Memory B cell (primary cell): ENCODE measurements at places on chromosomes 16 and 17.
A peak's percentile ranks its signal among the peaks of the same experiment; 100 is the strongest.

GRCh38 chr17:55442953-55443683 is 21.5 kb upstream of the MMD start:
- no peak overlapping the region for H3K27ac ChIP-seq
- H3K36me3 ChIP-seq, result no peaks in the 10 kb centered on the region
- no peaks in the 10 kb centered on the region for H3K27me3 ChIP-seq
- no peak for DNase-seq
- peaks cover 10% of the 10 kb centered on the region for H3K4me1 ChIP-seq

- H3K27me3 ChIP-seq, result no peaks in the 10 kb centered on the region
- peaks cover 5% of the 10 kb centered on the region for H3K4me1 ChIP-seq
- no peak overlapping the region for H3K4me3 ChIP-seq
- no peak for DNase-seq
- H3K36me3 ChIP-seq, result no peaks in the 10 kb centered on the region
These were observed 94.5 kb downstream of the MARF1 start for GRCh38 chr16:15548482-15548891.

DNA sequence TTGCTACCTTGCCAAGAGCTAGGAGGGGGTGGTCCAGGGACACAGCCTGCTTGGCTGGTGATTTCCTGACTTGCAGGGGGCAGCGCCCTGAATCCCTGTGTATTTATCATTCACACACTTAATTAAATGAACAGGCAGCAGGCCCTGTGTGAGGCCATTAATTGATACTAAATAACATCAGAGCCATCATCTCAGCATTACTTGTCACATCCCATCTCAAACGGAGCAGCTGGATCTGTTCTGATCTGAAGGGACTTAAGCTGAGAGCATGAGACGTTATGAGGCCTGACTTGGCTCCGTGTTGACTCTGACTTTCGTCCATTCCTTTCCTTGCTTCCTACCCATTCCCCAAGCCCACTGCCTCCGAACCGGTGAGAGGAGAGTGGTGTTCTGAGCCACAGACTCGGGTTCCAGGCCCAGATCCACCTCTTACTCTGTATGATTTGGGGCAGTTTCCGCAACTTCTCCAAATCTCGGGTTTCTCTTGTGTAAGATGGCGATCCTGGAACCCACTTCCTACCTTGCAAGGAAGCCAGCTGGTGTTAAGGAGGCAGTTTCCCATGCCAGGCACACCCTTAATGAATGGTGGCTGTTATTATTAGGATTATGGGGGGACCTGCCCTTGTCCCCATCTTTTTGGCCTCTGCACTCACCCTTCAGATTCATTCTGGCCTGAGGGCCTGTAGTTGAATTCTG is 33.8 kb downstream of the CACNA1G start:
- no peak overlapping the region for H3K27ac ChIP-seq
- H3K4me1 ChIP-seq, result peaks cover 3% of the 10 kb centered on the region

DNA sequence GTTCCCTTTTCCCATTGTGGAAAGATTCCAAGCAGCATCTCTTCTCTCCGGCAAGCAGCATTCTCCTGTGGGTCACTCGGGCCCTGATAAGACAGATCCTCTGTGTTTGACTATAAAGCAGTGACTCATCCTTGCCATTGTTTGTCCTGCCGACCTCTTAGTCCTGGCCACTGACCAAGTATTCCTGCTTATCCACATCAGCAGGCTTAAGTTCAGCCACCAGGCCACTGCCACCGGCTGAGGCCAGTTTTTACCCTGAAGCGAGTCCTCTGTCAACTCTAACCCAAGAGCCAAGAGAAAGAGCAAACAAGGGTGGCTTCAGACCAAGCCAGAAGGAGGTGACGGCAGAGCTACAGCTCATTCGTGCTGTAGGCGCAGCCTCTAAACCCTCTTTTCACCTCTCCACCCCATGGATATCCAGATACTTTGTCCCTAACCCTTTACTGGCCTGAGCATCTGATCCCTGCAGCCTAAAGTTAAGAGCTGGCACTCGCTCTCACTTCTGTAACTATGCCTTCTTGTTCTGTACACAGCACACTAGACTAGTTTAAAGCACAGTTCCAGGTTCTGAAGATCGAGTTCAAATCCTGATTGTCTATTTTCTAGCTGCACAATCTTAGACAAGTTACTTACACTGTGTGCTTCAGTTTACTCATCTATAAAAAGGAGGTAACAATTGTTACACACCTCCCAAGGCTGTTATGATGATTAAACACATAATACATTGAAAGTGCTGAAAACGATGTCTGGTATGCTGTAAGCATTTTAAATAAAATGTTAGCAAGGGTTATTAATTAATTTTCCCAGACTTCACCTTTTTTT is 31.0 kb downstream of the SOX9 start:
- DNase-seq, result no peak
- no peaks in the 10 kb centered on the region for H3K36me3 ChIP-seq
- no peak overlapping the region for H3K27ac ChIP-seq

DNA sequence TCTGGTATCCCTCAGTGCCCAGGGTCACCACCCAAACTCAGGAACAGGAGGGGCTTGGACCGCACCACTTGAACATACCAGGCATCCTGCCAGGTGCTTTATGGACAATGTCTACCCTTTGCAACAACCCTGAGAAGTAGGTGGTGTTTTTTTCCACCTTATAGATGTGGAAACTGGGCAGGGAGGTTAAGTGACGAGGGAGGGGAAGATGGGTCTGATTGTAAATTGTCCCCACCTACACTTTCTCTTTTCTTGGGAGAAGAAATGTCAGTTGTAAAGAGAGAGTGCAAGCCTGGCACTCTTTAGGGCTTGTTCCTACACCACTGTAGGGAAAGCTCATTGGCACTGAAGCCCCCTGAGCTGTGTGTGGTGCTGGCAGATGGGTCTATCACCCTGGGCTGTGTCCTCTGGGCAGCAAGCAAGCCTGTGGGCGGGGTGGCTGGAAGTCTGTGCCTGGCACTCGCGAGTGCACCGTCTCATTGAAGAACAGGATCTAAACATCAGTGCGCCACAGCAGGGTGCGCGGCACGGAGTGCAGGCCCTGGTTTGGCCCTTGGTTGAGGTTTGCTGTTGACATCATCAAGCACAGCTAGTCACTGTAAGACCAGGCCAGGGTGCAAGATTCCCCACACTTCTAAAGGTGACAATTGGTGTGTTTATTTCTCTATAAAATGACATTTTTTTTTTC is 15.1 kb downstream of the NOD2 start:
- H3K4me1 ChIP-seq, result peaks cover 20% of the 10 kb centered on the region
- H3K27me3 ChIP-seq, result no peaks in the 10 kb centered on the region
- H3K4me3 ChIP-seq, result no peak overlapping the region
- H3K27ac ChIP-seq, result no peak overlapping the region
- DNase-seq, result no peak
- peaks cover 12% of the 10 kb centered on the region for H3K36me3 ChIP-seq

DNA sequence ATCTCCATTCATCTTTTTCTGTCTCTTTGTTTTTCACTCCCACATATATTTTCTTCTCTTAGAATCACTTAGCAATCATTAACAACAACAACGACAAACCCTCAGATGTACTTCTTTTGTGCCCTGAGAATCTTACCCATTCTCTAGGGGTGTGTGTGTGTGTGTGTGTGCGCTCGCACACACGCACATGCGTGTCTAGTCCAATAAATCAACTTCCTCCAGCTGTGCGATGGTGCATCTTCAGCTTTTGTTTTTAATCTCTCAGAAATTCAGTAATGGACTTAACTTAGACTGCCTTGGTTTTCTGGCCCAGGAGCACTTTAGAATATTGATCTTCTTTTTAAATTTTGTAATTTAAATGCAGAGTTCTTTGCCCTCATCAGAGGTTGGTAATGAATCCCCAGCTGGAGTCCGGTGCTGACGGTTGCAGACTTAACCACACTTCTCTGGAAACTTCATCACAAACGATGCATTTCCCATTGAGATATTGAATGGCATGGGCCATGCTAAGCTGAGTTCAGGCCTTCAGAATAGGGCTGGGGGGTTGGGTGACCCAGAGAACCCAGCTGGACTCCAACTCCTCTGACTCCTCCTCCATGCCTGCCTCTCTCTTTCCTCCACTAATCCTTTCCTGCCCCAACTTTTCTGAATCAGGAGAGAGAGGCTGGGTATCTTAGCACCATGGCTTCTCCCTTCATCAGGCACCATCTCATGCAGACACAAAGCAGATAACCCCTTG is 193.9 kb downstream of the ZNF18 start:
- H3K27me3 ChIP-seq, result no peaks in the 10 kb centered on the region
- no peaks in the 10 kb centered on the region for H3K36me3 ChIP-seq
- no peaks in the 10 kb centered on the region for H3K4me1 ChIP-seq
- H3K27ac ChIP-seq, result no peak overlapping the region
- H3K4me3 ChIP-seq, result no peak overlapping the region

- H3K27me3 ChIP-seq, result no peaks in the 10 kb centered on the region
- H3K27ac ChIP-seq, result no peak overlapping the region
- H3K4me3 ChIP-seq, result no peak overlapping the region
- DNase-seq, result no peak
These were observed 6.8 kb downstream of the CBX4 start for GRCh38 chr17:79832218-79833109.

DNA sequence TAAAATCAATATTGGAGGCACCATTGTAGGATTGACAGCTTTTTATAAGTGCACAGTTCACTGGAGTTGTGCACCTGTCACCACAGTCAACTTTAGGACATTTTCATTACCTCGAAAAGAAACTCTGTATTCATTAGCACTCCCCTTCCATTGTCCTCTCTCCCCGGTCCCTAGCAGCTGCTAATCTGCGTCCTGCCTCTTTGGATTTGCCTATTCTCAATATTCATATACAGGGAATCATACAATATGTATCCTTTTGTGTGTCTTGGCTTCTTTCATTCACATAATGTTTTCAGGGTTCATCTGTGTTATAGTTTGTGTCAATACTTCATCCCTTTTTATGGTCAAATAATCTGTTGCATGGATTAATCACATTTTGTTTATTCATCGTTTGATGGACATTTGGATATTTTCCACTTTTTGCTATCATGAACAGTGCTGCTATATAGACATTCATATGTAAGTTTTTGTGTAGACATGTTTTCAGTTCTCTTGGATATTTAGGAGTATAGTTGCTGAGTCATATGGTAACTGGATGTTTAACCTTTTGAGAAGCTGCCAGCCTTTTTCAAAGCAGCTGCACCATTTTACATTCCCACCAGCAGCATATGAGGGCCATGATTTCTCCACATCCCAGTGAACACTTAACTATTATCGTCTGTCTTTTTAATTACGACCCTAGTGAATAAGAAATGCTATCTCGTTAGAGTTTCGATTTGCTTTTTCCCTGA is 9.8 kb downstream of the DNAJA3 start:
- H3K4me1 ChIP-seq, result peaks cover 2% of the 10 kb centered on the region
- no peaks in the 10 kb centered on the region for H3K27me3 ChIP-seq
- peaks cover 23% of the 10 kb centered on the region for H3K36me3 ChIP-seq

- H3K4me1 ChIP-seq, result no peaks in the 10 kb centered on the region
- DNase-seq, result no peak
- H3K27ac ChIP-seq, result no peak overlapping the region
- peaks cover 17% of the 10 kb centered on the region for H3K27me3 ChIP-seq
These were observed 236.6 kb upstream of the GSE1 start for GRCh38 chr16:85376292-85377095.

GRCh38 chr17:82299452-82299851 is 18.0 kb downstream of the CD7 start:
- no peaks in the 10 kb centered on the region for H3K27me3 ChIP-seq
- H3K4me1 ChIP-seq, result peaks cover 41% of the 10 kb centered on the region
- peak overlapping the region; percentile 99 for H3K27ac ChIP-seq

- no peak overlapping the region for H3K27ac ChIP-seq
- no peaks in the 10 kb centered on the region for H3K4me1 ChIP-seq
These were observed 491 bp downstream of the GAS7 start for GRCh38 chr17:10197721-10198508.

DNA sequence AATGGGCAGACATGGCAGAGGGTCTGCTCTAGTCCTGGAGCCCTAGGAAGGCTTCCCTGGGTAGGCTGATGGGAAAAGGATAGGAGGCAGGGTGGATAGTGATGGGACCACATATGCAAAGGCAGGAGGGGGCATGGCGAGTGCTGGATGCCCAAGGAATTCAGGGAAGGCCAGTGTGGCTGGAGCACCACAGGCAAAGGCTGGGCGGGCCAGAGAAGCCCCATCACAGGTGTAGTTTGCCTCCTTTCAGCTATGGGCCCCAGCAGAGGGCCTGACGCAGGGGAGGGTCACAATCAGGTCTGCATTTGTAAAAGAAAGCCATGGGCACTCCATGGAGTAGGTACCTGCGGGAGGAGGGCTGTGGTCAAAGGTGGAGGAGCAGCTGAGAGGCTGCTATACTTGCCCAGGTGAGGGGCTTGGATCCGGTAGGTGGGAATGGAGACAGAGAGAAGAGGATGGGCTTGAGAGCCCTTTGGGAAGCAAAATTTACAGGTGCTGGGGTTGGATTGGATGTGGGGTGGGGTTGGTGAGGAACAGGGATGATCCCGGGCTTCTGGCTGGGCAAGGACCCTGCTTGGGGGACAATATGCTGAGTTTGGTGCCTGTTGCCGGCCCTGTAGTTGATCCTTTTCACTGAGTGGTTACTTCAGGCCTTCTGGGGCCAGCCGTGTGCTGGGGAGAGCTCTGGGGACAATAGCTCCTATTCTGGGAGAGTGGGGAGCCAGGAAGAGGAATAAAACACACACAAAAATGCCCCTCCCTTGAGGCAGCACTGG is 6.5 kb upstream of the COL1A1 start:
- H3K4me1 ChIP-seq, result peaks cover 12% of the 10 kb centered on the region
- H3K36me3 ChIP-seq, result no peaks in the 10 kb centered on the region
- H3K27ac ChIP-seq, result peak overlapping the region; percentile 15
- H3K27me3 ChIP-seq, result peaks cover 44% of the 10 kb centered on the region
- DNase-seq, result no peak

DNA sequence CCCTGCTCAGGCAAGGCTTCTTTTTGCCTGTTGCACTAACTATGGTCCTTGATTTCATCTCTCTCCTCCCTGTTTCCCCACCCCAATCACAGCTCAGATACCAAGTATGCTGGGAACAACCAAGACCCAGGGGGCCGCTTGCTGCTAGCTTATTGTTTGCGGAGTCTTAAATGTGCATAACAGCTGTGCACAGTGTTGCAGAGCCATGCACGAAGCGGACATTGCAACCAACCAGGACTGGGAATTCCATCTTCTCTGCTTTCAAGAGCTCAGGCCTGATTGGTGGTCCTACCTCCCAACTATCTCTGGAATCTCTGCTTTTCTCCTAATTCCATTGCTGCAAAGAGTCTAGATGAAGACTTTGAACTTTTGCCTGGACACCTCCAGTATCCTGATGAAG is 281.3 kb upstream of the TNRC6C start:
- H3K4me1 ChIP-seq, result no peaks in the 10 kb centered on the region
- no peak for DNase-seq
- H3K27ac ChIP-seq, result no peak overlapping the region
- H3K36me3 ChIP-seq, result peaks cover 2% of the 10 kb centered on the region
- H3K27me3 ChIP-seq, result peaks cover 12% of the 10 kb centered on the region

GRCh38 chr17:8832711-8833352 is 33.7 kb upstream of the MFSD6L start:
- H3K27ac ChIP-seq, result no peak overlapping the region
- H3K27me3 ChIP-seq, result no peaks in the 10 kb centered on the region
- DNase-seq, result peak; percentile 16
- no peak overlapping the region for H3K4me3 ChIP-seq

GRCh38 chr16:84832488-84833143 is 12.8 kb downstream of the CRISPLD2 start:
- peaks cover 12% of the 10 kb centered on the region for H3K27me3 ChIP-seq
- H3K4me3 ChIP-seq, result no peak overlapping the region
- no peaks in the 10 kb centered on the region for H3K4me1 ChIP-seq
- DNase-seq, result no peak
